NCI-H1417 treated with DMSO at 0.1 percent for 48 hours (cell line): ENCODE measurements at places on chromosomes 7 and 10.

DNA sequence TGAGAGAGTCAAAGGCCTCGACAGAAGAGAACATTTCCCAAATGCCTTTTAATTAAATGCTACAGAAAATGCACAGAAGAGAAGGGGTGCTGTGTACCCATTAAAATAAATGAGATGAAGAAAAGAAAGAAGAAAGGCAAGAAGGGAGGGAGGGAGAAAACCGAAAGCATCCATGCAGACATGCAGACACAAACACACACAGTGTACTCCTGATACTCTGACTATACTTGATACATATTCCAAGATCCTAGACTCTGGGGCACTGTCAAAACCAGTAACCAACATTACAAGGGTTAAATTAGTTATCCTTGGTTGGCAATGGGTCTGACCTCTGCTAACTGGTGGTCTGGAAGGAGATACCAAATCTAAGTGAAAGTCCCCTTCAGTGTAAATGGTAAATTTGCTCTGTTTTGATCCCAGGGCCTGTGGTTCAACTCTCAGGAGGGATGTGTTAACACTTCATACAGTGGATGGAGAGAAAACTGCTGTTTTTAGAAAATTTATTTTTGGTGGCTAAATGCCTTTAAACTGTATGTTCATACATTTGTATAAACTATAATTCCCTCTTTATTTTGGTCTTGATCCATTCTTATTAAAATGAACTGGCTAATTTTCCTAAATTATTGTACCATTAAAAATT is 241.3 kb downstream of the GLI3 start:
- no peak for DNase-seq

GRCh38 chr7:99642027-99642426 is 25.3 kb downstream of the ZSCAN25 start:
- DNase-seq: no peak

- DNase-seq: no peak
These were observed 10.6 kb upstream of the GIMAP4 start for GRCh38 chr7:150556521-150557138.

DNA sequence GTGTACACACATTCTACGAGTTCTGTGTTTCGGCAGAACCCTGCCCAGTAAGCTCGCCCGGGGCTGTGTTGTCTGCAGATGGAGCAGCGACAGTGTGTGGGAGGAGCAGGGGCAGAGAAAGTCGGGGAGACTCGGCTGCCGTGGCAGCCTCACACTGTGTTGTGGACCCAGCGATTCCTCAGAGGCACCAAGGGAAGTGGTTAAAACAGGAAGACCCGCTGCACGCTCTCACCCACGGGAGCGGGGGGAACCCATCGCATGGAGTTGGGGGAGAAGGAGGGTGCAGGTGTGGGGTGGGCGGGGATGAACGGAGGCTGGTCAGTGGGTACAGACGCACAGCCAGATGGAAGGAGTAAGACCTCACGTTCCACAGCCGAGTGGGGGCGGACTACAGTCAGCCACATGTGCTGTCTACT is 250.2 kb downstream of the ELFN1 start:
- DNase-seq: no peak

DNA sequence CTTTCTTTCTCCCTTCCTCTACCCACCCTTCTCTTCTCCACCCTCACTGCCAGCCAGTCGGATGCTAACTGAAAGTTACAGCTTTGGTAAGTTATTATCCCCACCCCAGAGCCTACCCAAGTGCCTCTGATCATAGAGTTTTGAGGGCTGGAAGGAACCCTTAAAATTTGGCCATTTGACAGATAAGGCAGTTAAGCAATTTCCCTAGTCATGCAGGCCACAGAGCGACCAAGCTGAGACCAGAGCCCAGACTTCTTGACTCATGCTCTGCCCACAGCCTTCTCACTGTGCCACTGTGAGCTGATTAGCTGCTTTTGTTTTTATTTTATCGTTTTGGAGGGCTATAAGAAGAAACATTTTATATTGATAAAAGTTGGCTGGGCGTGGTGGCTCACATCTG is 17.2 kb downstream of the SAP25 start:
- no peak for DNase-seq

- no peak for DNase-seq
These were observed 11.0 kb downstream of the RASGEF1A start for GRCh38 chr10:43255634-43256431.

DNA sequence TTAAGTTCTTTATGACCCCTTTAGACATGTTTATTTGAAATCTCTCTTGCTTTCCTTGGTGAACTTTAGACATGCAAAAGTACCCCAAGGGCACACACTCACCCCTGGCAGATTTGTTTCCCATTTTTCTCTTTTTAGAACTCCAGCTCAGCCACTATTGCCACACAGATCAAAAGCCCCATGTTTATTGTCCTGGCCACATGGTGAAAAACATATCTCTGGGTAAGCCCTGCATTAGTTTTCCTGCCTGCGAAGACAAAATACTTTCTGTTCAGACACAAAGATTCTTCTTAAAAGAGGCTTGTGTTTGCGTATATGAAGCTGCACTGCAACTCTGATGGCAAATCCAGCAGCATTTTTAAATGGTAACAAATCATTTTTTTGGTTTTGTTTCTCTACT is 200.0 kb downstream of the POLR1F start:
- no peak for DNase-seq
